Umbilical cord (tissue), 2 donors: ENCODE measurements at places on chromosomes 4 and X. TPM values are rescaled to one million over a fixed set of nuclear protein-coding genes. Genes with fewer than 3 reads are reported as not detected.

C4orf50 gene
- total RNA-seq: 1.4 TPM

PRRG1 gene
- total RNA-seq: 9.9 TPM

TCEANC gene
- total RNA-seq: 6.0 TPM

KLB gene
- total RNA-seq: 1.4 TPM

LONRF3 gene
- not detected for total RNA-seq

VGLL1 gene
- total RNA-seq: 14.2 TPM

NAA15 gene
- 20.5 TPM for total RNA-seq

USP17L18 gene
- total RNA-seq: not detected

PARM1 gene
- total RNA-seq: 66.2 TPM

SHROOM2 gene
- 9.4 TPM for total RNA-seq

VCX3B gene
- total RNA-seq: not detected

DNA sequence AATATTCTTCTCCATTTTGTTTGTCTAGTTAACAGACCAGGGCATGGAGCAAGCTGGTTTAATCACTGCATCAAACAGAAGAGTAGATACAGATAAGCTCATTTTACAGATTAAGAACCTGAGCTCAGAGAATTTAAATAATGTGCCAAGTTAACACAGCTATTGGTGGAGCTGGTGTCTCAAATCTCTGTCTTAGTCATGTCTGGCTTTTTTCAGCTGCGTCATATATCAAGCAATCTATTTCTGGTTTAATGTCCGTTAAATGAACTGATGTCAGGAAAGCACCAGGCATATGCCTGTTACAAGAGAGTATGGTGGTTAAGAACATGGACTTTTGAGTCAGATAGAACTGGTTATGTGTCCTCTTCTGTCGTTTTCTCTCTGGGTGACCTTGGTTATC, 79.8 kb upstream of the ADGRA3 start:
- peak; percentile 94 for DNase-seq

DNA sequence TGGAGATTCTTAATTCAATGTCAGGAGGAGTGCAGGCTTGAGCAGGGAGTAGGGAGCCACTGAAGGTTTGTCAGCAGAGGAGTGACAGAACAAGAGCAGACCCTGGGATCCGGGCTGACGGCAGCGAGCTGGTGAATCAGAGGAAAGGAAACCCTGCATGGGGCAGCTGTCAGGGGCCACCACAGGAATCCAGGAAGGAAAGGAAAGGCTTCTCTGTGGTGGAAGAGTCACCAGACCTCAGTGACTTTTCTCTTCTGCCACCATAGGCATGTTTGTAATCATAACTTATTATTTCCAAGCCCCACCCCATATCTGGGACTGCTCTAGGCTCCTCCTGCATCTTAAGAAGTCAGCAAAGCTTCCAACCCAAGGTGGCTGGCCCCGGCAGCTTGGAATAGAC, 150.9 kb downstream of the BCOR start:
- no peak for DNase-seq

DNA sequence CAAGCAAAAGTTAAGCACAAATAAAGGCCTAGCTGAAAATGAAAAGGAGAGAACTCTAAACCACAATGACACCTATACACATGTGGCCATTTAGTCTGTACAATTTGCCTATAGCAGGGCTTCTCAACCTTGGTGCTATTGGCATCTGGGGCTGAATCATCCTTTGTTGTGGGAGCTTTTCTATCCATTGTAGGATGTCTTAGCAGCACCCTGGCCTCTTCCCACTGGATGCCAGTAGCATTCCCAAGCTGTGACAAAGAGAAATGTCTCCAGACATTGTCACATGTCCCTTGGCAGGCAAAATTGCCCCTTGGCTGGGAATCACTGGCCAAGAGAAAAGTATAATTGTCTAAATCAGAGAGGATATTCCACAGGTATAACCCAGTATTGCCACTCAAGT, 13.5 kb upstream of the PRPS2 start:
- no peak for DNase-seq

- no peak for DNase-seq
Measured at GRCh38 chr4:151676301-151676700, 84.5 kb downstream of the GATB start.

GRCh38 chr4:183099537-183100297, 660 bp downstream of the WWC2 start:
- peak; percentile 25 for DNase-seq

DNA sequence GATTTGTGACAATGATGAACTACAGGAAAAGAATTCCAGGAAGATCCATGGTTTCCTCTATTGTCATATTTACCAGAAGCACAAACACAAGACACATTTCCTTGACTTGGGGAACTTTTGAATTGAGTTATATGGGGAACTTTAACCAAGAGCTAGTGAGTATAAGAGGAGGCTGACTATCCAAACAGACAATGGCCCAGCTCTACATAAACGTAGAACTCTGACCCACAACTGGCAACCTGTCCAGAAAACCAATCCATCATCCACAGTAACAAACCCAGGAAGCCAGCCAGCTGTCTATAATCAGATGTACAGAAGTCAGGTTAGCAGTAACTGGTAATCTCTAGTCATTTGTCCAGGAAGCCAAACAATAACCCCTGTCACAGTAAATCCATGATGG, 167.0 kb upstream of the CPEB2 start:
- DNase-seq: no peak

- no peak for DNase-seq
Measured at GRCh38 chr4:137067735-137068134, 464.6 kb downstream of the PCDH18 start.

- no peak for DNase-seq
Measured at GRCh38 chr4:23775694-23776093, 114.2 kb downstream of the PPARGC1A start.
